ENCODE measurements at places on chromosomes 4 and X.

GRCh38 chr4:186920992-186921391, 197.3 kb upstream of the FAT1 start:
- DNase-seq, result no peak

GRCh38 chr4:38609614-38610013, 54.4 kb upstream of the KLF3 start:
- DNase-seq, result no peak

- no peak for DNase-seq
These were observed 425.6 kb downstream of the IL1RAPL1 start for GRCh38 chrX:29012867-29013266.

- DNase-seq, result no peak
These were observed 230.4 kb downstream of the EDA2R start for GRCh38 chrX:66408507-66408906.

DNA sequence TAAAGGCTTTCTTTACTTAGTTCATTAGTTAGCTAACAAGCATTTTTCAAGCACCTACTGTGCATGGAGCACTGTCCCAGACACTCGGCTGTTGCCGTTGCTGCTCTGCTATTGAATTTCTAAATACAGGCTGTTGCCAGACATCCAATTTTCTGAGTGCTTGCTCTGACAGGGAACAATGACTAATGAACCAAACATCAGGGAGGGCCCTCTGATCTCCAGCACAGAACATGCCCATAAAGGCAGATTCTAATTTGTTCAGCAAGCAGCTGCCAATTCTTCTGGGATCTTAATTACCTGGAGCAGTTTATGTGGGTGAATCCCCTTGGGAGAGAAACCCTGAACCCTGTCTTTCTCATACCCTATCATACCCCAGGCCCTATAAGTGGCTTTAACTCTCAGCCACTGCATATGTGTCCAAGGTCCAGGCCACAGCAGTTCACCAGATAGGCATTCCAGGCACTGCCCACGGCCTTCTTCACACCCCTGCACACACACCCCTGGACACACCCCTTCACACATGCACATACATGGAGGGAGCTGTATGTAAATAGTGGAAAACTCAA, 27.9 kb downstream of the TSC22D3 start:
- DNase-seq, result peak; percentile 49

GRCh38 chrX:73563738-73564068, 706 bp downstream of the CHIC1 start:
- peak; percentile 6 for DNase-seq

- DNase-seq, result no peak
These were observed 35.2 kb downstream of the GUCY1A1 start for GRCh38 chr4:155701827-155702226.

DNA sequence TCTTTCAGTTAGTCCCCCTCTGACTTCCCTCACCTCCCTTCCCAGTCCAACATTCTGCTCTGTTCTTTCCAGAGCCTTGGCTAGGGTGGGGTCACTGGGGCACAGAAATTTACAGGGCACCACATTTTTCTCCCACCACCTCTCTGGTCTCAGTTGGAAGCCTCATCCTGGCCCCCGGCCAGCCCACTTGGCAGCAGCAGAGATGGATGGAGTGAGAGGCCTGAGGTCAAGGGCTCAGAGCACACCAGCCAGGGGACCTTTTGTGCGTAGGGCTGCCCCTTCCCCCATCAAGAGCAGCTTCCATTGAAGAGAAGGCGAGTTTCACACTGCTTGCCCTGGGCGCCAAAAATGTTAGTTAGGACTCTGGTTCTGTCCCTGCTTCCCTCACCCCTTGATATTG, 230.9 kb downstream of the SOX3 start:
- no peak for DNase-seq

DNA sequence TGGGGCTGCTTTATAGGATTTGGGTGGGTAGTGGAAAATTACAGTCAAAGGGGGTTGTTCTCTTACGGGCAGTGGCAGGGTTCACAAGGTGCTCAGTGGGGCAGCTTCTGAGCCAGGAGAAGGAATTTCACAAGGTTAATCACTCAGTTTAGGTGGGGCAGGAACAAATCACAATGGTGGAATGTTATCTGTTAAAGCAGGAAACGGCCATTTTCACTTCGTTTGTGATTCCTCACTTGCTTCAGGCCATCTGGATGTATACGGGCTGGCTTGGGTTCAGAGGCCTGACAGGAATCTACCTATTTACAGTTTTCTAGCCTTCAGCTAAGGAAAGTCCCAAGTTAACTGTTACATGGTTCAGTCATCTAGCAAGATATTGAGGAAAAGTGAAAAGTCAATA, 1003.5 kb downstream of the STPG2 start:
- no peak for DNase-seq

DNA sequence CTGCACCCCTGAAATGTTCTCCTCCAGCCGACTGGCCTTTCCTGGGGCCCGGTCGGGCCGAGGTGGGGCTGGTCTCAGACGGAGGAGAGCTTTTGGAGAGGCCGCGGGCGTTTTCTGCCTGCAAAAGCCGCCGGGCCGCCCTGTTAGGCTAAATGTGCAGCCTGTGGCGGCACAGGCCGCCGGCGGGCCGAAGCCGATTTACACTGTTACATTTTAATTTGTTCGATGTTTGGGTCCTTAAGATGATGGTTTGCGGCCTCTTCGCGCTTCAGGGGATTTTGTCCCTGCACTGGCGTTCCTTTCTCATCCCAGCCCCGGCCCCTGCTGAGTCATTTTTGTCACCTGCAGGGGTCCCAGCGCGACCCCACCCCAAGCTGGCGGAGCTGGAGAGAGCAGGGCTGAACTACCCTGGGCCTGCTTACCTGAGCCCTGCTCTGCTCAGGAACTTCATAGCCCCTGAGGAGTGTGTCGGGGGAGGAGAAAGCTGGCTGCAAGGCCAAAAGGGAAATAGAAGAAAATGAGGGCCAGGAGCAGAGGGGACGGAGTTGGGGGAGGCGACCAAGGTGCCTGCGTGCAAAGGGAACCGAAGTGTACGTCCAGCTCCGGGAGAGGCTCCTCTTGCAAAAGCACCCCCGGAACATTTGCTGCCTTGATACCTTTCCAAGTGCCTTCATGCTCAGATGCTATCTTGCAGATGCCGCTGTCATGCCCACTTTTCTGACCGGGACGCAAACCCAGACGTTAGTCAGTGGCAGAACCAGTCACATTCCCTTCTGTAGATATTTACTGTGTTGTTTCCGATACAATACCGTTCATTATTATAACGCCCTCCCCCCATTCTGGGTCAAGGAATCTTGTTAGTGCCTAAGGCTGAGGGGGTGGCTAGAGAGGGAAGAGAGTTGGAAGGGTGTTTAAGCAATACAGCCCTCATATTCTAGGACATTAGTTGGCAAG, 977 bp upstream of the RBBP7 start:
- peak; percentile 2 for DNase-seq

DNA sequence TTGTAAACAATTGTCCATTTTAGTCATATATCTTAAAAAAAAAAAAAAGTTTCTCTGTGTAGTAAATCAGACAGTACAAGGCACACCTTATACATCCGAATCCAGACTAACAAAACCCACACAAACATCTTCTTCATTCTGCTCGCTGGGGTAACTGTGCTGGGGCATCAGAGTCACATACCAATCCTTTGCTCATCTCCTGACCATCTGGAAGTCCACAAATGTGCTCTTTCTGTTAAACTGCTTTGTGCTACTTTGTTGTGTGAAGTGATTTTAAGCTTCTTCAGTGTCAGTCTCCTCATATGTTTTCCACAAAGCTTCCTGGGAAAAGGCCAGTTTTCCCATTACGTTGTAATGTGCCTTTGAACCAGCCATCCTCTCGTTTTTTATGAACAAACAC, 86.2 kb upstream of the CBR4 start:
- DNase-seq, result no peak

DNA sequence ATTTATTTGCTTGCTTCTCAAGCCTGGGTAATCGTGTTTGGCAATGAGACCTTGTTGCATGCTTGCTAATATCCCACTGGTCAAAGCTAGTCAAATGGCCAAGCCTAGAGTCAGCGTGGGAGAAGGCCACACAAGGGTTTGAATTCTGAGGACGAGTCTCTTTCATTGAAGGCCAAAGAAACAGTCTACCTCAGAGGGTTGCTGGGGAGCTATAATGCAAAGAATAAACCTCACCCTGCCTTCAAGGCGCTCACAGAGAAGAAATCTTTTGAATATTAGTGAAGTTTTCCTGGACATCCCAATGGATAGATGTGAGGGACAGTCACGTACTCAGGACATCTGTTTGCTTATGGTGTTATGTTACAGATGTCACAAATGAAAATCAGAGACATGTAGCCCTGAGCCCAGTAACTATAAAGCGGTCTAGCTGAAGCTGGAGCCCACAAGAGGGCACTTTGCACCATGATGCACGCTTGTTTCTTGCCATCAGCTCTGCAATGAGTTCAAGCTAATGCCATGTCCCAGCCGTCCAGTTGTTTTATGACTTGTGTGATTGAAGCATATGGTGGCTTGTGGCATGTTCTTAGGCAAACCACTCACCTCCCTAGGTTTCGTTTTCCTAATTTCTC, 1.1 kb upstream of the TLR3 start:
- DNase-seq, result peak; percentile 57

DNA sequence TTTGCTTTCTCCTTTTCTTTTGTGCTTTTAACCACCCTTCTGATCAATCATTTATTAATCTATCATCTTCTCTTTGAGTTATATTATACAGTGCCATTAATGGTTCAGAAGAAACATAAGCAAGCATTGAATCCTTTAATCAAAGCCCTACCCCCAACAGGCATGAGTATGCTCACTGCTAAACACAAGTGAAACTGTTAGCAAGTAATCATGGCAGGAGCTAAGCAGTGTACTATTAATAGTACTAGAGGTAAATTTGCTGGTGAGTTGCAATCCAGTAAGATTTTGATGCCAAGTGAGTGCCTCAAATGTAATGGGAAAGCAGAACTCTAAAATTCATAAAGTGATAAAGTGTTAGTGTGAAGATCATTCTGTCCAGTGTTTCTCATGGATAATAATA, 57.2 kb downstream of the FNIP2 start:
- DNase-seq, result no peak

DNA sequence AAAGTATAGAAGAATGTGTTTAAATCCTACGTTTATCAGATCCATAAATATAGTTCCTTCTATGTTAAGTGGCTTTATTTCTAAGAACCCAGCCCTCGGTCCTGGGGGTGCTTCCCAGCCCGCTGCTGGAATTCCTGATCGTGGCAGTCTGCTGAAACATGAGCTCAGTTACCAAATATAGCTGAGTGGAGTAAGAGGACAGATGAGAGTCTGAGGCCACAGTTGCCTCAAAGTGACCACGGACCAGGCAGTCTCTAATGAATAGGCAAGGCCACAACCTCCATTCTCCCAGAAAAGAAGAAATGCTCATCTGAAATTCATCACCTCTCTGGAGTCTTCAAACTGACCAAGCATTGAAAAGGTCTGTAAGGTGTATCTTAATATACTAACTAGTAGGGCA, at the start of gene PALLD:
Gene PALLD, plus strand, starts transcription at position 219 of the 400 bp plus-strand sequence.
- DNase-seq, result no peak

GRCh38 chr4:71635139-71635748, 148.6 kb downstream of the GC start:
- no peak for DNase-seq

GRCh38 chr4:107655289-107655688, 64.7 kb downstream of the PAPSS1 start:
- DNase-seq, result no peak

GRCh38 chr4:28004520-28004919, 1143.9 kb downstream of the STIM2 start:
- DNase-seq, result no peak

- no peak for DNase-seq
These were observed 141.4 kb downstream of the TLL1 start for GRCh38 chr4:166014411-166014810.

- DNase-seq, result no peak
These were observed 43.1 kb downstream of the SRPX2 start for GRCh38 chrX:100687128-100687527.

GRCh38 chrX:96449896-96450295, 234.7 kb upstream of the DIAPH2 start:
- DNase-seq, result no peak

- DNase-seq, result peak; percentile 2
These were observed 103.4 kb upstream of the PAK3 start for GRCh38 chrX:110992611-110993010.

- peak; percentile 5 for DNase-seq
These were observed 5.7 kb downstream of the NIPAL1 start for GRCh38 chr4:48022192-48022799.

DNA sequence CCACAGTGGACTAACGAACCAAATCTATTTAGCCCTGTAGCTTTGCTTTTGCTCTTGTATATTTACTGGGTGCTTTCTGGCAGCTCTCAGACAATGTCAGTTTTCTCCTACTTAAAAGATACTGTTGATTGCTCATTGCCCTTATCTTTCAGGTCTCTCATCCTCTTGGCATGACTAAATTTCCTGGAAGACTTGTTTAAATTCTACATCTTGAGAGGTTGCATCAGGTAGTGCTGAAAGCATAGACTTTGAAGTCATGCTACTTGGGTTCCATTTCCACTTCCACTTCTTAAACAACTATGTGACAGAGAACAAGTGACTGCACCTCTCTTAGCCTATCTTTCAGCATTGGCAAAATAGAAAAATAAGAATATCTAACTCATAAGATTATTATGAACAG, 8.4 kb downstream of the TDO2 start:
- DNase-seq, result no peak

DNA sequence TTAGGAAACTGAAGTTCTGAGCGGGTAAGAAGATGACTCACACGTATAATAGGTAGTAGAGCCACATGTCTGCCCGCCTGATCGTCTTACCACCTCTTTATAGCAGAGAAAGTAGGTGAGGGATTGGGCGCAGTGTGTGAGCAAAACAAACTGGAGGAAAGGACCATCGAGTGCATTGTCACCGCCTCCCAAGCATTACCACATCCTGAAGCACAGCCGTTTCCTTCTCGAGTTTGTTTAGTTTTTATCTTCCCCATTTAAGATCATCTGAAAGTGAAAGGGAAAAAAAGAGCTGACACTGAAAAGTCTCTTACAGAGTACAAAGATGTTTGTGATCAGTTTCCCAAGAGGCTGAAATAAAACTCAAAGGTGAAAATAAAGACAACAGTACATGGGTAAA, 14.8 kb downstream of the PDK3 start:
- DNase-seq, result no peak

DNA sequence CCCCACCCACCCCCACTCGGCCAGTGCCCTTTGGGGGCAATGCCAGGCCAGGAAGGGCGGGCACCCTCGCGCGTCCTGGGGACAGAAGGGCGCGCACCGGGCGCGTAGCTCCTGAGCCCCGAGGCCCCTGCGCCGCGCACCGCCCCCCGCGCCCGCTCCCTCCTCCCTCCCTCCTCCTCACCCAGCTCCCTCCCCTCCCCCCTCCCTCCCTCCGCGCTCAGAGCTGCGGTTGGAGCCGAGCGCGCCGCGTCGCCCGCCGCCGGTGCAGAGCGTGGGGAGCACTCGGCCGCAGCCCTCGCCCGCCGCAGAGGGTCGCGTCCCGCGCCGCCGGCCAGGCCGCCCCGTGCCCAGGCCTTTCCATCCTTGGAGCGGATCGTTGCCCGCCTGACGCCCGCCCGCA, at the start of gene ATP2B3:
Gene ATP2B3, plus strand, starts transcription at position 220 of the 400 bp plus-strand sequence. CDS start 18,606 bp downstream, outside the sequence.
- DNase-seq, result no peak

DNA sequence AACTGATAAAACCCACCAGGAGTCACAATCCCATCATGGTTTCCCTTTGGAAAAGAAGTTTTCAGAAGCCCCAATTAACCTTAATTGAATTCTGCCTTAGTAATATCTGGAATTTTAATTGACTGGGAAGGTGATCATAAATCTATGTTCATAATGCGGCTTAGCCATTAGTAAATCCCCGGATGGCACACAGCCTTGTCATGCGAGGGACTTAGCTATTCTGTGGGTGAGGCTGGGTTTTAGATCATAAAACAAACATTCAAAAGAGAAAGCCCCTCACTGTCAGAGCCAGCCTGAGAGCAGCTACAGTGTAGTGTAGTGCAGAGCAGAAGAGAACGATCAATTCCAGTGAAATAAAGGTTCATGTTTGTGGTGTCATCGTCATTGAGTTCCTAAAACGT, 124.0 kb upstream of the NOCT start:
- no peak for DNase-seq
